Cortex of kidney (tissue), 1 donor: ENCODE measurements at places on chromosomes 3 and 15.

DNA sequence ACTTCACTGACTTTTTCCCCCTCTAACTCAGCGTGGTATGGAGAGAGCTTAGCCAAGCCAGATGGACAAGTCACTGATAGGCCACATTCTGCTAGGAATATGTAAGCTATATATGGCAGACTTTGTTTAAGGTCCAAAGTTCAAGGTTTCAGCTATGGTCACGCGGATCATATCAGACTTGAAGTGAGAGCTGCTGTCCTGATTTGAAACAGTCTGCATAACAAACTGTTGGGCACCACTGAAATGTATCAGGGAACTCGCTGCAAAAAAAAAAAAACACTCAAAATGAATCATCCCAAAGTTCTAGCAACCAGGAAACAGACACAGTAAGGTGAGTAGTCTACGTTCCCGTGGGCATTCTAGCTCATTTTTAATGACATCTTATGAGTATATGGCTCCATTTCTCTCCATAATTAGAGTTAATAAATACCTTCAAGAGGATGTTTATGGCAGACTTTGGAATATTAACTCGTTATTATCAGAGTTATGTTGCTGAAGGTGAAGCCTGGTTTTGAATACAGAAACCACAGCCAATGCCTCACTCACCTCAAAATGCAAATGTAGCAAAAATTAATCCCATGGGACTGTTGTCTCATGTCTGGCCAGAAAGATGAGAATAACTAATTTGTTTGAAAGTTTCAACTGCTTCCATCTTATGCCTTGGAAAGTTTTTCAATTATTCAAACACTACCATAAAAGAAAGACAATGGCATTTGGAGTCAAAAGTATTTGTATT lies 12.3 kb downstream of the DPH3 start:
- DNase-seq: no peak

DNA sequence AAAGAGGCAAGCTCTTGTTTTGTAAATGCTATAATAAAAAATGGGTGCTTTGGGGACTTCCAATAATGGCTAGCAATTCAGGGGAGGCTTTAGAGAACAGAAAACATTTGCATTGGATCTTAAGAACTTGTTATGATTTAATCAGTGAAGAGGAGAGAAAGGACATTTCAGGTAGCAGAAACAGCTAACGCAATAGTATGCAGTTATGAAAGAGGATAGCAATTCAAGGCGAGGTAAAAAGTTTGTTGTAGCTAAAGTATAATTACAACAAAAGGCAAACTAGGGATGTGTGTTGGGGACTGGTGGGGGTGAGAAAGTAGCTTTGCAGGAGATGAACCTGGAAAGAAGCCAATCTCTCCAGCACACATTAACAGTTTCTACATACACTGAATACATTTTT lies 558.7 kb upstream of the SEMA6D start:
- DNase-seq: no peak

GRCh38 chr15:92638291-92638708 lies 17.3 kb downstream of the FAM174B start:
- no peak for DNase-seq

GRCh38 chr15:33788906-33789540 lies 179.3 kb upstream of the CHRM5 start:
- no peak for DNase-seq

GRCh38 chr15:100592898-100593297 lies 9.1 kb downstream of the LINS1 start:
- DNase-seq: no peak
